Fibroblast of lung (primary cell): ENCODE measurements at places on chromosomes 2 and 18.

DNA sequence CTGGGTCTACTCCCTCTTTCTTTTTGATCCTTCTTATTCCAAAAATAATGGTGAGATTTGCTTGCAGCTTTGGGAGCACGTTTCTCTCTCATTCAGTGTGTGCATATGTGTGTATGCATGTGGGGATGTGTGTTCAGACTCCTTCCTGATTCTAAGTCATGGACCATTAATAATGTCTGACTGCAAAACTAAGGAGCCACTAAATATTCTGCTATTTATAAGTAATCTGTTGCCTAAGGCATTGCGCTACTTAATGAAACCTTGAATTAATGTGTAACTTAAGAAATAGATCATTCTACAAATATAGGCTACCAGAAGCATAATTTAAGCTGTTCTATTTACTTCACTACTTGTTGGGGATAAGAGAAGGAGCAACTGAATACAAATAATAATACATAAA is 182.1 kb downstream of the TFCP2L1 start:
- no peak for DNase-seq

GRCh38 chr18:69556228-69556627 is 155.5 kb downstream of the DOK6 start:
- DNase-seq: no peak

DNA sequence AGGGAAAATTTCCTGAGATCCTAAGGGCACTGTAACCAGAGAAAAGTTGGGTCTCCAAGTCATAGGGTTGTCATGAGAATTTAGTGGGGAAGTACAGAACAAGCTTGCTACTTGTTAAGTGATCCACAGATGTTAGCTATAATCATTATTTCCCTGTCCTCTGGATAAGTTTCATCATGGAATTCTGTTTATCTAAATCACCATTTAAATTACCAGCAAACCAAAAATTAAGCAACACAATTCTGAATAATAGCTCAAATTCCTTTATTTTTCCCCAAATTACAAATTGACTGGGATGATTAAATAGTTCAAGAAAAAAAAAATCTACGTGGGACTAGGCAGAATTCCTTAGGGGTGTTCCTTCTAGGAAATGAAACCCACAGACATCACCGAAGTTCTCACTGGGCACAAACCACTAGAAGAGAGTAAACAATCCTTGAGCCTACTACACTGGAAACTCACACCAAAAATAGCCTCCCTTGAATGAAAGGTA is 159.5 kb downstream of the COL6A3 start:
- DNase-seq: peak; percentile 74

- no peak for DNase-seq
Observed at GRCh38 chr2:67977464-67977863, 85.3 kb downstream of the C1D start.

DNA sequence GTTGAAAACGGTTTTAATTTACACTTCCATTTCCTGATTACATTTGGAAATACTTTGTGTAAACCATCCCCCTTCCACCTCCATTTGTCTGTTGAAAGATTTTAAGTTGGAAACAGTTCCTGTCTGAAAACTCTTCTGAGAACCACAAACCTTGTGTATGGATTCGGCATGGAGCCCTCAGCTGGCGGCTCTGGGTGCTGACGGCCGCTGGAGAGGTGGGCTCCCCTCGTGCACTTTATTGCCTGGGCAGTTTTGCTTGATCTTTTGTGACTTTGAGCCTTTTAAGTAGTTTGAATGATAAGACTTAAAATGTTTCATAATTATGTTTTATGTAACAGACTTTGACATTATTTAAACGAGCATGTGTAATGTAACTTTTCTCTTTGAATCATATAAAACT is 11.1 kb downstream of the KLF11 start:
- DNase-seq: no peak

DNA sequence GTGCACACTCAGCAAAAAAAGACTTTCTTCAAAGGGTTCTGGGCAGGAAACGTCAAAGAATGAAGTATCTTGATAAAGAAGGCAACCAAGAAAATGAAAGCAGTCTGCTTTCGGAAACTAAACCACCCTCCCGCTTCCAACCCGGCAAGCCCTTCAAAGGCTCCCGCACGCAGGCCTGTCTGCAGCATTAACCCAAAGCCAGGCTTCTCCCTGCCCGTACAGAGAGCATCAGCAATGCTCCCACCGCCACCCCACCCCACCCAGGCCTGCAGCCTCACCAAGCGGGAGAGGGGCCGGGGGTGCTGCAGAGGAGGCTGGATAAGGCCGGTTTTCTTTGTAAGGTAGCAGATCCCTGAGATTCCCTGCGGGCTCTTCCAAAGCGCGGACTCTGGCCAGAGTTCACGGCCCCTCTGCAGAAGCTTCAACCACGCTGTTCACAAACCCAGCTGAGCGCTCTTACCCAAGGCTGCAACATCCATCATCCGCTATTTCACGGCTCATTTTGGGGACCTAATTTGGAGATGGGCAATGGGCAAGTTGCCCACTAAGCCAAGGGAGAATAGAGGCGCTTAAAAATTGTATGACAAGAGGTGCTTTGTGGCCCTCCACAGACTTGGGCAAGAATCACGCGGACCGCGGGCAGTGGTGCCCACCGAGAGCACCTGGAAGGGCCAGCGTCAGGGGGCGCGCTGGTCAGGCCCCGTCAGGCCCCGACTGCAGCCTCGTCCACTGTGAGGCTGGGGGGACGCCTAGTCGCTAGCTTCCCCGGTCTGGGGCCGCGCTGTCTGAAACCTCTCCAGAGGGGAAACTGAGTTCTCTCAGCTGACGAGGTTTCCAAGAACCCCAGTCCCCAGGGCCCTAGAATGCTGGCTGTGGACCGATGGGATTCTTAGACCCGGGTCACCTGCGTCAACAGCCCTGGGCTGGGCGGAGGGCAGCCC is 225.4 kb upstream of the ID2 start:
- no peak for DNase-seq

DNA sequence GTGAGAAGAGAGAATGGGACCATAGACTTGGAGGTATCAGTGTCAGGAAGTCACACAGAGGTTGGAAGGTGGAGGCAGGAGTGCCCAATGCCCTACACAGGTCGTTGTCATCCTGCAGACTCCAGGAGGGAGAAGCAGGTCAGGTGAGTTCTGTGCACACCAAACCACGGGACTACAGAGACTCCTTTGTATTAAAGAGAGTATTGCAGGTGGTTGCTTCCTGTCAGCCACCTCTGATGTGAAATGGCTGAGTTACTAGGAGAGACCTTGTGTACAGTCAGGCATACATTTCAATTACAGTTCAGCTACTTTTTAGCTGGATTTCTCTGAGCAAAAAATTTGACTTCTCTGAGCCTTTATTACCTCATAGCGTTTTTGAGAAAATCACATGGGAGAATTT is 51.6 kb downstream of the SPP2 start:
- DNase-seq: no peak

DNA sequence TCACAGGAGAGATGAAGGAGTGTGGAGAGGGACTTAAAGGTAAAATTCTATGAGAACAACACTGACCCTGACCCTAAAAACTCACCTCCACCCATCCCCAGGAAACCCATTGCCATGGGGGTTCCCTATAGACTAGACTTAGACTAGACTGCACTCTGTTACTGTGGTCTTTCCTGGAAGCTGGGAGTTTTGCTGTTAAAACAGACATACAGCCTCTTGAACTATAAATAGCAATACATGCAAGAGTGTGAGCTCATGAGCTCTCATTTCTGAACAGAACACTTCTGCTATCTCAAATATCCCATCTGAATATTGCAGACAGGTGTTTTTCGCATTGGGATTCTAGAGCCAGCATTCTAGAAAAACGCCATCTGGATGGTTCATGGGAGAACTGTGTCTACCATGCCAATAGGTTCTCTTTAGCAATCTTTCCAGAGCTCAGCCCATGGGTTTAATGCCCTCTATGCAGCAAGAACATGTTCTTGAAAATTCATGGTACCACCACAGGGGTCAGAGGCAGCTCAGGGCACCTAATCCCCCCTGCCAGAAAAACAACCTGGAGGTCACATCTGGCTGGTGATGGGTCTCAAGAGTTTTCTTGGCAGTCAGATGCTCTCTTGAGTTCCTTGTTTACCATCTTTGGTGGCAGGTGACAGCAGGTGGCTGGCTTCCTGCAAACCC is 51.9 kb downstream of the SLC14A2 start:
- DNase-seq: no peak

DNA sequence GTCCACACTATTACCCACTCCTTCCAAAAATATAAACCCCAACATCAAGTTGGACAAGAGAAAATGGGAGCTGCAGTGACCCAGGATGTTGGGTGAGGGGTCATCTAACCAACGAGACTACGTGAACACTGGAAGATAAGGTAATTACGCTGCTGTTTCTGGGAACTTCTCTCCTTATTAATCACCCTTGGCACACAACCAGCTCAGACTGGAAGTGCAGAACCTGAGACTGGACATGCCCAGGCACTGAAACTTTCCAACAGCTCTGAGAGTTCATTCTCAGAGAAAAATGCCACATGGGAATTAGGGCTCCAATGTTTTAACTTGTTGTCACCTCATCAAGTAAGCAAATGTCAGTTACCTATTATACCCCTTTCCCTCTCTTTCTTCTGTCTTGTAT is 135.3 kb downstream of the CCDC148 start:
- peak; percentile 66 for DNase-seq

DNA sequence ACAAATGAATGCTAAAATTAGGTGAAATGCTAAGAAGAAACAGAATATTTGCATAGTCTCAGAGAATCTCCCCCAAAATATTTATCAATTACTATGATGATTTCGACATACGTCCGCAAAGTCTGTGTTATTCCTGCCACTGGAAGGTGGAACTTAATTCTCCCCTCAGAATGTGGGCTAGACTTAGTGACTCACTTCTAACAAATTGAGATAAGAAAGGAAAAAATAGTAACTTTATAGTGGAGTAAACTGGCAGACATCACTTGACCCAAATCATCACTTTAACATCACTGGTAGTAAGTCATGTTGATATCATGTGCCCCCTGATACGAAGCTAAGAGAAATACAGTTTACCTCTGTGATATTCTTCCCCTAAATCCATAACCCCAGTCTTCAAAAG is 23.5 kb downstream of the HADHB start:
- peak; percentile 67 for DNase-seq

- no peak for DNase-seq
Observed at GRCh38 chr2:27888790-27889189, 1.4 kb downstream of the RBKS start.

GRCh38 chr2:51145761-51146160 is 113.8 kb upstream of the NRXN1 start:
- DNase-seq: no peak

- no peak for DNase-seq
Observed at GRCh38 chr2:80363791-80364349, 59.3 kb upstream of the LRRTM1 start.

GRCh38 chr2:46184794-46185583 is 112.2 kb upstream of the EPAS1 start:
- DNase-seq: no peak

GRCh38 chr2:82120115-82120514 is 1815.6 kb upstream of the LRRTM1 start:
- DNase-seq: no peak

GRCh38 chr2:179606141-179606540 is 255.3 kb downstream of the ZNF385B start:
- DNase-seq: no peak

DNA sequence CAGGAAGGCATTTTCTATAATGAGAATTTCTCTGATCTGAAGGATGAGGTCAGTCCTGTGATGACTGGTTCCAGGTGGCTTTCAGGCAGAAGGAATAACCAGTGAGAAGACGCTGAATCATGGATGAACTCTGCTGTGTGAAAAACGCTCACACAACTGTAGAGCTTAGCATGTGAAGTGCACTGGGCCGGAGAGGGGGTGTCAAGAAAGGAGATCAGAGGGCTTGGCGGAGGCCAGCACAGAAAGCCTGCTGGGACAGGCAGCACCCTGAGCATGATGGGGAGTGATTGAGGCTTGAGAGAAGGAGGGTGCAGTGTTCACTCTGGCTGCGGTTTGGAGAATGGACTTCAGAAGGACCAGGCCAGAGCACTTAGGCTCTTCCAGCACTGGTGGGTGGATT is 236.5 kb downstream of the TPGS2 start:
- DNase-seq: no peak

- no peak for DNase-seq
Observed at GRCh38 chr18:22377769-22378168, 39.9 kb downstream of the CTAGE1 start.

DNA sequence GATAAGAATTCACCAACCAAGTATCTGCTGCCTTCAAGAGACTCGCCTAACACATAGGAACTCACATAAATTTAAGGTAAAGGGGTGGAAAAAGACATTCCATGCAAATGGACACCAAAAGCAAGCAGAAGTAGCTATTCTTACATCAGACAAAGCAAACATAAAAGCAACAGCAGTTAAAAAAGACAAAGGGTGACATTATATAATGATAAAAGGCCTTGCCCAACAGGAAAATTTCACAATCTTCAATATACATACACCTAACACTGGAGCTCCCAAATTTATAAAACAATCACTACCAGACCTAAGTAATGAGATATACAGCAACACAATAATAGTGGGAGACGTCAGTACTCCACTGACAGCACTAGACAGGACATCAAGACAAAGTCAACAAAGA is 41.4 kb downstream of the NEMP2 start:
- no peak for DNase-seq

DNA sequence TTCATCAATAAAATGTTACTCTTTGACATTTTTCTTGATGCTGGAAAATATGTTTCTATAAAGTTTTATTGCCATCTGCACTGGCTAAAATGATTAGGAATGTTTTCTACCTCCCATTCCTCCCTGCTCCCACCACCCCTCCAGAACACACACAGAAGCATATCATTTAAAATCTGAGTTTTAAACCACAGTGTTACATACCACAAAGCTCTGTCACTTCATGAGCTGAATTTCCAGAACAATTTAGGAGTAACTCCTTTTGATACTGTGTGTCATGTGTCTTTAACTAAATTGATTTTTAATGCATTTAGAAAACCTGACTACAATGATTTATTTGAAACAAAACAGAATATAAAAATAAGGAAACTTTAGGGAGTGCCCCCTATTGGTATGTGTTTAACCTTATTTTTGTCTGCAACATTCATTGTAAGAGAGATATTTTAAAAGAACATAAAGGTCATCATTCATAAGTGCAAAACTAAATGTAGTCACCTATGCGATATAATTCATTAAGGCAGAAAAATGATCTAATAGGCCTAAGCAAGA is 52.0 kb downstream of the FEZ2 start:
- no peak for DNase-seq

DNA sequence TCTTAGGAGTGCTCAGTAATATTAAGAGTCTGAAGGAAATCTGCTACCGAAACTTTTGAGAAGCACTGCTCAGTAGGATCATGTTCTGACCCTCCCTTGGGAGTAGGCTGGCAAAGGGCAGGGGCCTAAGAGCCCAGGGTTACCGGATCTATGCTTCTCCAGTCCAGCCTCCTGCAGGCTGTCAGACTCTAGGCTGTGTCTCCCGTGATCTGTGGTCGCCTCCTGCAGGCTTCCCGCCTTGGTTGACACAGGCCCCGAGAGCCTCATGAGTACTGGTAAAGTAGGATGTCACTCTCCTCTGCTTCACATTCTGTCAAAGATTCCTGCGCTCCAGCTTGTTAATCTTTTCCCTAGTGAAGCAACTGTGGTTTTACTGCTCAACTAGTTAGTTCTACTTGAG is 647.8 kb upstream of the RAB6C start:
- DNase-seq: no peak

GRCh38 chr2:12416600-12416999 is 300.1 kb upstream of the TRIB2 start:
- peak; percentile 89 for DNase-seq

GRCh38 chr2:854460-854859 is 96.2 kb upstream of the SNTG2 start:
- DNase-seq: peak; percentile 9
